ENCODE measurements at places on chromosomes 2 and 18. TPM values are rescaled to one million over a fixed set of nuclear protein-coding genes. Genes with fewer than 3 reads are reported as not detected.

- no peak for DNase-seq
These were observed 47.2 kb upstream of the DTNB start for GRCh38 chr2:25720575-25720974.

- DNase-seq = peak; percentile 47
These were observed 8.0 kb downstream of the POMC start for GRCh38 chr2:25160376-25160775.

- no peak for DNase-seq
These were observed 14.0 kb upstream of the NTSR2 start for GRCh38 chr2:11683966-11684365.

DNA sequence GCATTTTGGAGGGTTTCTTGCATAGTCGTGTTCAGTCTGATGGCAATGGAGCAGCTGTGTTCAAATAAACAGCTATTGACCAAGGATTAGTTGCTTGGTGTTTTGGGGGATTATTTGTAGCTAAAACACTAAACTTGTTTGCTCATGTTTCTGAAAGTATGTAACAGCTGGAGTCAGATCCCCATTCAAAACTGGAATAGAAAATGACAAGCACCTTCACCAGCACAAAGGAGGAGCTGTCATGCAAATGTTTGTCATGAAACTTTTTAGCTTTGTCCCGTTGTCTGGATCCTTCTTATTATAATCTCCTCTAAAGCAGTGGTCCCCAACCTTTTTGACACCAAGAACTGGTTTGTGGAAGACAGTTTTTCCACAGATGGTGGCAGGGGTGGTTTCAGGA, 96.9 kb upstream of the ZNF236 start:
- no peak for DNase-seq

DNA sequence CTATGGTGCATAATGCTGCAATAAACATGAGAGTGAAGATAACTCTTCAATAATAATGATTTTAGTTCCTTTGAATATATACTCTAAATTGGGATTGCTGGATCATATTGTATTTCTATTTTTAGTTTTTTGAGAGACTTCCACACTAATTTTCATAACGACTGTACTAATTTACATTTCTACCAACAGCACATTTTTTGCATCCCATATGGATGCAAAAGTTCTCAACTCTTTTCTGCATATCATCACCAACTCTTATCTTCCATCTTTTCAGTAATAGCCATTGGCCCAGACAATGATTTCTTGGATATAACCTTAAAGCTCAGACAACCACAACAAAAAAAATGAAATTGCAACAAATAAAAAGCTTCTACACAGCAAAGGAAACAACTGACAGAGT, 1082.4 kb downstream of the CNTNAP5 start:
- DNase-seq = no peak

- no peak for DNase-seq
These were observed 6.7 kb downstream of the RAMP1 start for GRCh38 chr2:237866101-237866621.

- DNase-seq = no peak
These were observed 257.7 kb upstream of the AGAP1 start for GRCh38 chr2:235235977-235236767.

DNA sequence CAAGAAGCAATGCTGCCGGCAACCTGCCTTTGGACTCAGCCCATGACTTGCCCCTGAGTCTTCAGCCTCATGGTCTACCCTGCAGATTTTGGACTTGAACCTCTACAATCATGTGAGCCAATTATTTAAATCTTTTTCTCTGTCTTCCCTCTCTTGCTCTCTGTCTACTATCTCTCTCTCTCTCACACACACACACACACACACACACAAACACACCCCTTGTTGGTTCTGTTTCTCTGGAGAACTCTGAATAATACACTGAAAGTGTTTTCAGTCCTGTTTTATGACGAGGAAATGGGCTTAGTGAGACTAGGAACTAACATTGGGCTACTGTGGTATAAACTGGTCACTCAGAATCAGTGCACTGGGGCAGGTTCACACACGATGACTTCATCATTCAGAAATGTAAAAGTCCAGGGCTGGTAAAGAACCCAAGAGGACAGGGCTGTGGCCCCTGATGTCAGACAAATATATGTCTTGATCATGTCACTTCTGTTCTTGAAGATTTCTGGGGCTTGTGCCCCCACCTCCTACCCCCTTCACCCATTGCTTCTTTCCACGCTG, 266.1 kb upstream of the SIX2 start:
- no peak for DNase-seq

DNA sequence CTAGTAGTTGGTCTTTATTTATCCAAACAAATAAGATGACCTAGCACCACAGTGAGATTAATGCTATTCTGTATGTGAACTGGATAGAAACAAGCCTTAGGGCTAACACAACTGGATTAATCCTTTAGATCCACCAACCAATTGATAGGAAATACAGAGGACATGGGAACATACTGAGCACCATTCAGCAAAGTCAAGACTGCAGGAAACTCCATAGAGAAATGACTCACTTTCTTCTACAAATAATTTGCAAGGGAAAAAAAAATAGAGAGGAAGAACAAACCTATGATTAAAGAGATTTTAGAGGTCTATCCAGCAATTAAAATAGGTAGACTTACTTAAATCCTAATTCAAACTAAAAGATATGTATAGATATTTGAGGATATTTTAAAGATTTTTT, 23.9 kb downstream of the WDFY1 start:
- no peak for DNase-seq

DNA sequence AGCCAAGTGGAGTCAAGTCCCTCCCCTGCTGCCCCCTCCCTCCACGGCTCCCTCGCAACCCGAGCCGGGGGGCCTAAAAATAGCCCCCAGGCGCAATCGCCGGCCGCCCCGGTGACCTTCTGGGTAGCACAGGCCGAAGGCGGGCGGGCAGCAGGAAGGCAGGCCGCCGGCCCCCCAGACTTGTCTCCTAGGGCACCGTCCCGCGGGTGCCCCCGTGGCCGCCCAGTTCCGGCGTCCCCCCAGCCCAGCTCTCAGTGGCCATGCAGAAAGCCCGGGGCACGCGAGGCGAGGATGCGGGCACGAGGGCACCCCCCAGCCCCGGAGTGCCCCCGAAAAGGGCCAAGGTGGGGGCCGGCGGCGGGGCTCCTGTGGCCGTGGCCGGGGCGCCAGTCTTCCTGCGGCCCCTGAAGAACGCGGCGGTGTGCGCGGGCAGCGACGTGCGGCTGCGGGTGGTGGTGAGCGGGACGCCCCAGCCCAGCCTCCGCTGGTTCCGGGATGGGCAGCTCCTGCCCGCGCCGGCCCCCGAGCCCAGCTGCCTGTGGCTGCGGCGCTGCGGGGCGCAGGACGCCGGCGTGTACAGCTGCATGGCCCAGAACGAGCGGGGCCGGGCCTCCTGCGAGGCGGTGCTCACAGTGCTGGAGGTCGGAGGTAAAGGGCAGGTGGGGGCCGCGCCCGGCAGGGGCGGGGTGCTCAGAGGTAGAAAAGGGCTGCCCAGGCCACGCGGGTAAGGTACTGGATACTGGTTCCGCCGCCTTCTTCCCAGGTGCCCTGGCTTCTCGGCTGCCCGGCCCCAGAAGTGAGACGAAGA, at the start of gene SPEG:
TSS of gene SPEG (plus strand) at position 126 of the 808 bp plus-strand sequence. CDS start at position 261, 135 bp downstream.
- DNase-seq = no peak

- no peak for DNase-seq
These were observed 319.2 kb downstream of the GULP1 start for GRCh38 chr2:188610827-188611226.

DNA sequence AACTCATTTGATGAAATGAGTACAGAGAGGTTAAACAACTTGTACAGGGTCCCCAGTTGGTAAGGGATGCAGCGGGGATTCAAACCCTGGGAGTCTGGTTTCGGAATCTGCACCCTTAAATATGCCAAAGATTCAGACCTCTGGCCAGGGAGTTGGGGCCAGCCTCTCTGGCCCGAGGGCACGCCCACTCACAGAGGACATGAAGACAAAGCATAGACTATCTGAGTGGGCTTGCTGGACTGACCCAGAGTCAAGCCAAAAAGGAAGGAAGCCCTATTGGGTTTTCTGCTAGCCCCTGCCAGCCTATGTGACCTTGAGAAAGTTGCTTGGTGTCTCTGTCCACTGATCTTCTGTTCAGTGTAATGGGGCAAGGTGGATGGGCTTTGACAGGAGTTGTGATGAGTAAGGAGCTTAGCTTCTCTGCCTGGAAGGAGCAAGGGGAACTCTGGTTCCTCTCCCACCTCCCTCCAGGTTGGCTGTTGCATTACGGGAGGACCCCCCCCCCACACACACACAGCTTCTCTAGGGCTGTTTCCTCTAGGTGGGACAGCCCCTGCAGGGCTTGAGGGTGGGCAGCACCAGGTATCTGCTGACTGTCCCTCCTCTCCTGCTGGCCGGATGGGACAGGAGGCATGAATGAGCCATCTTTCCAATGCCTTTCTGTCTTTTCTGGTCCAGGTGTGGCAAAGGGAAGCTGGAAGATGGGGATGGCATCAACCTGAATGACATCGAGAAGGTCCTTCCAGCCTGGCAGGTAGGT, 131.3 kb downstream of the CTIF start:
- DNase-seq = peak; percentile 33

DNA sequence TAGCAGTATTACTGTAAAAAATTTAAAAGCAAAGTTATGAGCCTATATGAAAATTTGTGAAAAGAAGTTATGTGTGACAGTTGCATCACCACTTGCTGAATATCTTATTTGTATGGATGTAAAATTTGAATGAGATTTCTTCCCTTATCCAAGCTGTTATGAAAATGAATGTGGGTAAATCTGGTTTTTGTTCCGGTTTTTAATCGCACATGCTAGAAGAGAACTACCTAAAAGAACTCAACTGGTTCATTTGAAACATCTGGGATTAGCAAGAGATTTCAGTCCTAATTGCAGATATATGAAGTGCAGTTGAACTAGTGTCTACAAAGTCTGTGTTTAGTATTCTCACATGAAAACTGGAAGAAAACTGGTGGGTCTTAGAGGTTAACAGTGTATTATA, 467.1 kb upstream of the SPHKAP start:
- no peak for DNase-seq

DNA sequence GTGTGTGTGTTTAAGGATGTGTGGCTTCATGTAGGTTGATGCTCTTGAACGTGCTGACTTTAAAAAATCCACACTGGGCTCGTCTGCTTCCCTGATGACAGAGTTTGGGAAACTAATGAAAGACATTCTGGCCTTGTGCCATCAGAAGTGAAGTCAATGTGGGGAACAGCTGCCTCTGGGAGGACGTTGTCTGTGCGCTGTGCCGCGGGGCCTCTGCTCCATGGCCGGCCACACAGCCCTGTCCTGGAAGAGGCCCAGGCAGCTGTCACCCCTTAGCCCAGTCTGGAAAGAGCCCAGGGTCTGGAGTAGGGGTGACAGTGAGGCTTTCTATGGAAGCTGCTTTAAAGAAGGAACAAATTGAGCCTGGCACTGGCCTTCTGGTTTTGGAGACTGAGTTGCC, 155.8 kb downstream of the SH3RF3 start:
- no peak for DNase-seq

The UGT1A8 gene
- not detected for total RNA-seq

The FAM124B gene
- total RNA-seq = 1.9 TPM

The CYTIP gene
- 2.5 TPM for total RNA-seq

The SPATA3 gene
- not detected for total RNA-seq

The TMEM169 gene
- total RNA-seq = 0.22 TPM

The ANKRD30B gene
- total RNA-seq = not detected

The TMEM247 gene
- not detected for total RNA-seq

The LYPD6B gene
- not detected for total RNA-seq

The INSIG2 gene
- 14.0 TPM for total RNA-seq

The IL1RN gene
- 0.59 TPM for total RNA-seq

The TFCP2L1 gene
- total RNA-seq = 0.03 TPM

The ASB18 gene
- total RNA-seq = 44.4 TPM

The CHRND gene
- 0.11 TPM for total RNA-seq

The CYP27A1 gene
- total RNA-seq = 5.2 TPM

The FOXD4L1 gene
- total RNA-seq = not detected

The REG3G gene
- total RNA-seq = not detected

The AGXT gene
- not detected for total RNA-seq

The CYBRD1 gene
- total RNA-seq = 39.7 TPM

Measured in cardiac septum (tissue), 1 donor.